Right renal pelvis (tissue), 4 donors: ENCODE measurements at places on chromosomes 12 and 14.

DNA sequence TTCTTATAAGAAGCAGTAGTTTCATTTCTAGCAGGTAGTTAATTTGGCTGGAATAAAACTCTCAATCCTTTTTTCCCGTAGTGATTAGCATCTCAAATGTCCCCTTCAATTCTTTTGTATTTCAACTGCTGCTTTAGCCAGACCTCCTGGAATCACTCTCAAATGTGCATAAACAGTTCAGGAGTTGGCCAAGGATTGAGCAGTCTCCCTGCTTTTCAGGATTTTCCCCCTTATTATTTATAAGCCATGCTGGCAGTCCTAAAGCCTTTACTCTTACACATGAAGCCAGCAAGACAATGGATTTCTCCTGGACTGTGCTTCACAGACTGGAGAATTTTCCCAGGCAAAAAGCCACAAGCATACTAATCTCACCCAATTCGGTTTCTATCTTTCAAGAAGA lies 950.1 kb downstream of the VRK1 start:
- no peak for DNase-seq

- no peak for DNase-seq
These were observed 212.0 kb downstream of the PTPRO start for GRCh38 chr12:15534322-15534721.

GRCh38 chr12:2696136-2696535 lies 98.6 kb upstream of the FKBP4 start:
- DNase-seq, result no peak

DNA sequence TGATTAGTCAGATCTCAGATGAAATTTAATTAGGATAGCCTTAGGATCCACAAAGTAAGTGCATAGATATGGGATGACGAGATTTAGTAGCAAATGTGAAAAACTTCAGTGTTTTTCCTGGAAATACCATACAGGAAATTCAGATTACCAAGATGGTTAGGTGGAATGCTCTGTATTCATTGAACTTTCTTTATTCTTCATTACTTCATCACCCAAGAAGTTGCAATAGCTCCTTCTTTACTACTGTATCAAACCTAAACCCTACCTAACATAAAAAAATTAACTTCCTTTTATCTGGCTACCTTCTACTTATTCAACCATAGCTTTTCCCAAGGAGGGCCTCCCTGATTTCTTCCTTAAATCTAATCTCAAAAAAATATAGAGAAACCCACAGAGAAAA lies 100.4 kb downstream of the TTC6 start:
- no peak for DNase-seq

DNA sequence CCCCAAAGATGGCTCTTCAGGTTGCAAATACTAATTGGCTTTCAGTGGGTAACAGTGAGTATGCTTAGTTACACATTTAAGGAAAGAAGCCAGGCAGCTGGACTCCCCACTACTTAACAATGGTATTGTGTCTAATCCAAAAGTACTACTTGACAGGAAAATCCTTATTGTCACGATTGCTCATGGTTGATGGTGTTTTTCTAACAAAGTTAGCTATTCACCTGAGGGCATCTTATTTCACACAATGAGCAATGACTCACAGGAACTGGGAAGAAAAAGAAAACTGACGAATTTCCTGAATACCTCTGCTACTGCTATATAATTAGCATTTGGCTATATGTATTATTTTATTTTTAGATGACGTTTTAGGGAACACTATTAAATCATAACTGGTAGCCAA lies 33.4 kb upstream of the ALG10 start:
- no peak for DNase-seq

- DNase-seq, result no peak
These were observed 23.3 kb downstream of the ZFYVE21 start for GRCh38 chr14:103738701-103739451.

- no peak for DNase-seq
These were observed 6.5 kb downstream of the ESRRB start for GRCh38 chr14:76382495-76382832.

- peak; percentile 23 for DNase-seq
These were observed 442.2 kb downstream of the APAF1 start for GRCh38 chr12:99087278-99087677.

DNA sequence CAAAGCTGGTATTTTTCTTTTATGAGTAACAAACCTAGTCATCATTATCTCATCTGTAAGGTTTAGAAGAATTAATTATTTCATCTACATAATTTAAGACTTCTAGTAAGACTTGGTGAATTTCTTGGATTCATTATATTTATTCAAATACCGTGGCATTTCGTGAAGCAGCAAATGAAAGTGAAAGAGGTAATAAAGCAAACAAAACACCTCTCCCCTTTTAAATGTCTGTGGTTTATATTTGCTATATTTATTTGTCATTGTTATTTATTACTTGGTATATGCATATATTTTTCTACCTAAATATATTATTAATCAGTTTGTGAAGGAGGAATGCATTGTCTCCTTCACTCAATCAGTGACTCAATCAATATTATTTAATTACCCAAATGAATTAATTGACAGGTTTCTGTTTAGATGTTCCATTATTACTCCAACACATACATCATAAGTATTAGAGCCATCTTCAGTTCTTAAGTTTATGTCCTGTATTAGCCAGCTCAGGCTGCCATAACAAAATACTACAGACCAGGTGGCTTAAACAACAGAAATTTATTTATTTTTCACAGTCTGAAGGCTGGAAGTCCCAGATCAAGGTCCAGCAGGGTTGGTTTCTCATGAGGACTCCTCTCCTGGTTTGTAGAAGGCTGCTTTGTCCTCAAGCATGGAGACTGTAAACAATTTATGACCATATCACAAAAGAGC lies 6.6 kb downstream of the CFAP54 start:
- DNase-seq, result no peak

DNA sequence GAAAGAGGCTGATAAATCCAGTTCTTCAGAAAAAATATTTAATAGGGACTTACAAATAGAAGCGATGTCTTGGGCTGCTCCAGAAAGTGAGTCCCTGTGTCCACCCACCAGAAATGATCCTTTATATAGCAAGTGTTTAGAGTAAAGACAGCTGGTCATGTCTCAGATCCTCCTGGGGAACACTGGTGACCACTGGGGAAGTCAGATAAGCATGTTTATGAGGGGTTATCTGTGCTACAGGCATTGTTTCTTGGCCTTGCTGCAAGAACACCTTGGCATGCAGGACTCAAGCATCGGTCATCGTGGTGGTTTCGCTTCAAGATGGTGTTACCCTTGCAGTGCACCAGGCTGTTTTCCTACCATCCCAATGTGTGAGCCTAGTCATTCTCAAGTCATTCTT lies 27.2 kb downstream of the CPM start:
- DNase-seq, result no peak

GRCh38 chr12:53096089-53096741 lies 1.3 kb upstream of the IGFBP6 start:
- no peak for DNase-seq

DNA sequence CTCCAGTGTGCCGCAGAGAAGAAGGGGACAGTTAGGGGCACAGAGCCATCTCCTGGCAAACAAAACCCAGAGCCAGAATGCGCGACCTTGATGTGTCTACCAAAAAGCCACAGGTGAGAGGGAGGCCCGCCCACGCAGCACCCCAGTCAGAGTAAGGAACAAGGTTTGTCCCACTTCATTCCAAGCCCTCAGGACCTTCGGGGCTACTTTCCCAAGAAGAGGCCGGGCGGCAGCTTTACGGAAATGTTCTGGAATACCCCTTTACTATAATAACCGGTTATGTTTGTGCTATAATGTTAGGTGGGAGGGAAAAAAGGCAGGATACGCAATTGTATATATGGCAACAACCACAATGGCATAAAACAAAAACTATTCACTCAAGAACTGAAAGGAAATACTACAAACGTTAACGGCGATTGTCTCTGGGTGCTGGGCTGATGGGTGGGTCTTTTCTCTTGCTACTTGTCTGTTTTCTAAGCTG lies 12.3 kb downstream of the CCDC88C start:
- no peak for DNase-seq

- no peak for DNase-seq
These were observed 283.4 kb downstream of the DAD1 start for GRCh38 chr14:22305607-22306006.

DNA sequence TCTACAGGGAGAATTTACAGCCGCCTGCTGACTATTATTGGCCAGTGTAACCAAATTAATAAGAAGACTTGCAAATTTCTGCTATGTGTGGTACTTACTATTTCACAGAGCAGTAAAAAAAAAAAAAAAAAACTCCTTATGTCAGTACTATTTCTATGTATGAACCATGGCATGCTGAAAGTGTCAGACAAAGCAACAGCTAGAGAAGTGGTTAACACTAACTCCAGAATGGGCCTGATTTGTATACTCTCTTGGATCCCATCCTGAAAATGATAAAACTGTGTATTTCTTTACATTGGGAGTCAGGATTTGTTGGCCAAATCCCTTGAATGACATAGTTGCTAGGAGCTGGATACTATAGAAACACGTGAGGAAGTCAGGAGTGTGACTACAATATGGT lies 416.8 kb downstream of the EGLN3 start:
- no peak for DNase-seq

GRCh38 chr12:108573317-108573716 lies 10.9 kb downstream of the ISCU start:
- no peak for DNase-seq

GRCh38 chr14:21086908-21087293 lies 11.6 kb downstream of the ZNF219 start:
- no peak for DNase-seq

DNA sequence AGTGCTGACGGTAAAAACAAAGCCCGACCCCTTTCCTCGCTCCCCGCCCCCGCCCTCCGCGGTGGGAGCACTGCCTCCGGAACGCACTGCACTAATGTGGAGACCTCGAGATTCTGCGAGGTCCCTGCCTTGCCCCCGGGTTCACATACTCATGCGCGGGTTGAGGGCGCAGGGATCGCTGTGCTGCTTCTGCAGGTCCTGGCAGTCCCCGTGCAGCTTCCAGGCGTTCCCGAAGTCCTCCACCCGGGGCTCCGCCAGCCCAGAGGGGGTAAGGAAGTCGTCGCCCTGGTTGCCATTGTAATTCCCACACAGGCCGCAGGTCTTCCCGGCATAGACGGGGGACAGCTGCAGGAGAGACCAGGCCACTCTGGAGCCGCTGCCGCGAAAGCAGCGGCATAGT lies 66.8 kb downstream of the VWF start:
- DNase-seq, result no peak

GRCh38 chr12:87827638-87828264 lies 201.4 kb downstream of the C12orf50 start:
- DNase-seq, result no peak

DNA sequence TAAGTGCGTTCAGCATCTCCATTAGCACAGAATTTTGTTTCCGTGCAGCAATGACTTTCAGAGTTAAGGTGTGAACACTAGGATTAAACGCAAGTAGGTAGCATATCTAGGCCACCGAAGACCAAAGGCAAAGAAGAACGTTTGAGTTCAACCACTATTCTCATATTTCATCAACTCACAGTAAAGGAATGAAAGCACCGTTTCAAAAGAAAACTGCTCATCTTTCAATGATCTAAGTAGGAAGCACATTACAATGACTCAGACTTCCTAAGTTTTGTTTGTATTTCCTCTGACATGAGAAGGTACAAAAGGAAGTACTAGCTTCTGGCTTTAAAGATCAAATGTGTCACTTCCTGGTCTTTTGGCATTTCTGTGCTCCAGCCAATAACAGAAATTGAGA lies 57.6 kb downstream of the ACADS start:
- DNase-seq, result no peak

DNA sequence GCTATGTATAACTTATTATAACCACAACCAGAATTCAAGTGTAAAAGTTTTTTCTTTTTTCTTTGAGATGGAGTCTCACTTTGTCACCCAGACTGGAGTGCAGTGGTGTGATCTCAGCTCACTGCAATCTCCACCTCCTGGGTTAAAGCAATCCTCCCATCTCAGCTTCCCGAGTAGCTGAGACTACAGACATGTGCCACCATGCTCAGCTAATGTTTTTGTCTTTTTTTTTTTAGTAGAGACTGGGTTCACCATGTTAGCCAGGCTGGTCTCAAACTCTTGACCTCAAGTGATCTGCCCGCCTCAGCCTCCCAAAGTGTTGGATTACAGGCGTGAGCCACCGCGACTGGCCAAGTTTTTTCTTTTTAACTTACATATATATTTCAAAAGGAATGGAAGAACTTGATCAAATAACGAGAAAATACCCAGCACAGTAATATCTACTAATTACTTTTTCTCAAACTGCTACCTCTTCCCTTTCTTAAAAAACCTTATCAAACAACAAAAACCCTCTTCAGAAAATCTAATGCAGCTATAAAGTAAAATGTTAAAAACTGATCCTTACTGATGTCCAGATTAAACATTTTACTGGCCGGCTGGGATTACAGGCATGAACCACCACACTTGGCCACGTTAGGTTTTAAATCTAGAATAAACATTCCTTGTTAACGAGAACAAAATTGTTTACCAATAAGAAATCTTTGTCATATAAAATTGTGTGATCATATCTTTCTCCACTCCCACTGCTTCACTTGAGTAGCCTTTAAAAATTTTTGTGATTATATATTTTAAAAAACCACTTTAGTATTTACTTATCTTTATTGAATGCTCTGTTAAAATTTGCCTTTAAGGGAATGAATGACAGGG lies 41.3 kb upstream of the WDR89 start:
- no peak for DNase-seq

DNA sequence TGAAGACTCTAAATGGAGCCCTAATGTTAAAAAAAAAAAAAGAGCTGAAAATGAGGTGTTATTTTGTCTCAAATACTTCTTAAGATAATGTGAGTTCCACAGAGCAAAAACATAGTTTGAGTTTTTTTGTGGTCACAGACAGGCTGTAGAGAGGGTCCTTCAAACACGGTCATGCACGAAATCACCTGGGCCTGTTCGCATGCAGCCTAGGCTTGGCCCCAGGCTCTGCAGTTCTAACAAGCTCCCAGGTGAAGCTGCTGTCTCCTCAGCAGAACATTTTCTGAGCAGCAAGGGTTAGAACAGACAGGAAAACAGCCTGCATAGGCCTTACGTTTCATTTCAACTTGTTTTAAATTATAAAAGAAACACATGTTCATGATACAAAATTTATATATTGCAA lies 65.4 kb upstream of the TBPL2 start:
- no peak for DNase-seq

- no peak for DNase-seq
These were observed 266.3 kb upstream of the DIO2 start for GRCh38 chr14:80477388-80478160.

DNA sequence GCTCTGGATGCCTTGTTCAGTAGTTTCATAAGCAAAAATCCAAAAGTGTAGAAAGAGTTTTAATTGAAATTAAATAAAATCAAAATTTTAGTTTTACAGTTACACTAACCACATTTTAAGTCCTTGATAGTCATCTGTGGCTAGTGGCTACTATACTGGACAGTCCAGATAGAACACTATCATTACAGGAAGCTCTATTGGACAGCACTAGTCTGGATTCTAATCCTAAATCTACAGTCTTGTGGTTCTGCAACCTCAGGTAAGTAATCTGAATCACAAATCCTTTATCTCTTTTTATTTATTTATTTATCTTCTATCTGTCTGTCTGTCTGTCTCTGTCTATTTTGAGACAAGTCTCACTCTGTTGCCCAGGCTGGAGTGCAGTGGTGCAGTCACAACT lies 18.0 kb downstream of the RAP1B start:
- no peak for DNase-seq

- no peak for DNase-seq
These were observed 16.3 kb upstream of the SLCO1A2 start for GRCh38 chr12:21350975-21351374.
